ENCODE measurements at places on chromosomes 5 and 9.

DNA sequence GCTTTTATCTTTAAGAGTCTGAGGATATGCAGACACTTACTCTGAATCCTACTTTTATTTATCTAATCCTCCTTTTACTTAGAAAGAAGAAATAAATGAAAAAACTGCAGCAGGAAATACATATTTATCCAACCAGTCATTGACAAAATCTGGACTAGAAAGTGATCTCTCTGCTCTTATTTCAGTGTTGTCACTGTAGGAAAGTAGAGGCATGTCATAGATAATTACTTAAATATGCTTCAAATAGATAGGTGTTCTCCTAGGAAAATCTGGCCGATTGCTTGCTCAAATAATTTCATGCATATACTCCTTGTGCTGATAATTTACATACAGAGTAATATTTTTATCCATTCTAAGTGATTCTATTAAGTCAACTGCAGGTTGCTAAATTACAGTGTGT lies 2001.9 kb upstream of the C9orf72 start:
- no peak for DNase-seq

DNA sequence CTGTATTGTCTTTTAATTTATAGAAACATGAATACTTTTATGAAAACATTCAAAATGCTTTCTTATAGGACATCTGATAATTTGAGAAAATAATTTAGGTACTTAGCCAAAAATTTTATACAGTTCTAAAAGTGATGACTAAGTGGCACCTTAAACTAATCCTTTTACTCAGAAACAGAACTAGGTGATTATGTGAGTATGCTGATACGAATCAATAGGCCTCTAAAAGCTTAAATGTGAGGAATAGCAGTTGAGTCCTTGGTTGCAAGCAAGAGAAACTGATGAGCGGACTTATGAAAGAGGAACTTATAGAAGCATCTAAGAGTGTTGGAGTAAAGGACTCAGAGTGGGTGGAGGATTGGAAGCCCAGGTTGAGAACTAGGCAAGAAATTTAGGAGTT lies 26.4 kb downstream of the ANXA1 start:
- DNase-seq, result no peak

DNA sequence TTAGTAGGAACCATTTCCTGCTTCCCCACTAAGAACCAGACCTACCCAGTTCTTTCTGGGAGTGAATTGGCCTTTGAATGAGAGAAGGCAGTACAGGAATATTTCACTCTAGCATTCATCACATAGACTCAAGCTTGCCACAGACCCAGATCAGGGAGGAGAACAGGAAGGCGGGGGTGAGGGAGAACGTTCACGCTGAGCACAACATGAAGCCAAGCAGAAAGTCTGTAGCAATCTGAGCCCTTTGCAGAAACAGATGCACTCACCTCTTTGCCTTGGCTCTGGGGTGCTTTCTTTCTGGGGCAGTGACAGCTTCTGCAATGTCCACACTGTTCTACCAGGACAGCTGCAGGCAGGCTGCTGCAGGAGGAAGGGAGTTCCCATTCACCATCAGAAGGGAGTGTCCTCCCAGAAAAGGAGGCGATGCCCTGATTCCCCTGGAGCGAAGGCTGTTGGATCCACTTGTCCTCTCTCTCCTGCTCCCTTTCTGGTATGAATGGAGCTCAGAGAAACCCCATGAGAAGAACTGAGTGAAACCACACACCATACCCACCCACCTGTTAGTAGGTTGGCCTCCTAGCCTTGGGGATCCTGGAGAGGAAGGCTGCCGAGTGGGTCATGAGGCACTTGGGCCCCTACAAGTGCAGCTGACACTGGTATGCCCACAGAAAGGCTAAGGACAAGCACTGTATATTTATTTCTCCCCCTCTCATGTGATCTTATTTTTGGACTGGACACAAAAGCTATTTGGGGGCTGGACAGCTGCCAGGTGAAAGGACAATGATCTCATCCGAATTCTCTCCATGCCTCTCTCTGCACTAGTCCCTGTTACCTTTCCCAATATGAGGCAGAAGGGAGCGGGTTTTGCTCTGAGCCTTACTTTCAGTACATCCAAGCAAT lies 11.7 kb upstream of the FGF1 start:
- no peak for DNase-seq

DNA sequence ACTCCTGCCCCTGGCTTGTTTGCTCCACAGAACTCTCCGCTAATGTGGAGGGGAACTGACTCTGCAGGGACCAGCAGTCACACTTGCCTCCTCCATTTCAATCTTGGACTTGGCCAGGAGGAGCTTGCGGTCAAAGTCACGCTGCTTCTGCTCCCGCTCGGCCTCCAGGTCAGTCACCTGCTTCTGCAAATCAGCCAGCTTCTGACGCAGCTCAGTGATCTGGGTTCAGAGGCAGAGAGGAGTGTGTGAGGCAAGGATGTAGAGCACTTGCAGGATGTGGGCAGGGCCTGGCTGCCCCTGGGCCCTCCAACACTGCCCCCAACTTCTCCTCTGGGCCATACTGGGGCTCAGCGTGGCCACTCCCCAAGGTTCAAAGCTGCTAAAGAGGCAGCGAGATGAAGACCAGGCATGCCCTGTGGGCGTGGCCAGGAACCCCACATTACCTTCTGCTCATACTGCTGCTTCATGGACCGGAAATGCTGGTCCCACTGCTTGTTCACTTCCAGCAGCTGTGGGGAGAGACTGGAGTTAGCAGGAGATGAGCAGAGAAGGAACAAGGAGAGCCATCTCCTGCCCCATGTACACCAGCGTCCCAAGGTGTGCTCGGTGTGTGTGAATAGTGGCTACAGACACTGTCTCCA lies 22.2 kb downstream of the GPX3 start:
- no peak for DNase-seq

DNA sequence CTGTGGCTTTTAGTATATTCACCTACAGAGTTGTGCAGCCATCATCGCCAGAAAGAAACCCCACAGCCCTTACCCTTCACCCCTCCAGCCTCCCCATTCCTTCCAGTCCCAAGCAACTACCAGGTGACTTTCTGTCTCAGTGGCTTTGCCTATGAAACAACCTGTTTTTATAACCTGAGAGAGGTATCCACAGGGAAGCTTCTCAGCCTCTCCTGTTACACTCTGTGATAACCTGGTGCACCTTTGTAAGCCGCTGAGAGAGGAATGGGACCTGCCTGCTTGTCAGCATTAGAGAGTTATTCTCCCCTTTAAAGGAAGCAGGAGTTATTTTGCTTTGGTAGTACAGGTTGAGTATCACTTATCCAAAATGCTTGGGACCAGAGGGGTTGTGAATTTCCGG lies 93.6 kb downstream of the TRIO start:
- DNase-seq, result no peak

DNA sequence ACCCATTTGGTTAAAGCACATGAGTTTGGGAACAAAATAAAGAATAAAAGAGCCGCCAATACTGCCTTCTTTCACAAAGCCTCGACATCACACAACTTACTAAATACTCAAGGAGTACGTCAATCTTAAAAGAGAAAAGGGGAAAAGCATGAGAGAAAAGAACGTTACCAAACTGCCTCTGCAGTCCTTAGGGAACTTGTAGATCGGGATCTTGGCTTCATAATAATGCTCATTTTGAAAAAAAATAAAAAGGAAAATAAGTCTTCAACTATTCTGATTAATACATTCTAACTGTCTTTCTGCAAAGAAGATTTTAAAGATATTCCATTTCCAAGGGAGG lies 618.4 kb downstream of the PDE4D start:
- no peak for DNase-seq

- DNase-seq, result no peak
These were observed 29.1 kb downstream of the FGD3 start for GRCh38 chr9:92976431-92976830.

- no peak for DNase-seq
These were observed 344.2 kb downstream of the NTRK2 start for GRCh38 chr9:85013703-85014102.

- no peak for DNase-seq
These were observed 232.0 kb downstream of the IRX1 start for GRCh38 chr5:3827624-3828023.

DNA sequence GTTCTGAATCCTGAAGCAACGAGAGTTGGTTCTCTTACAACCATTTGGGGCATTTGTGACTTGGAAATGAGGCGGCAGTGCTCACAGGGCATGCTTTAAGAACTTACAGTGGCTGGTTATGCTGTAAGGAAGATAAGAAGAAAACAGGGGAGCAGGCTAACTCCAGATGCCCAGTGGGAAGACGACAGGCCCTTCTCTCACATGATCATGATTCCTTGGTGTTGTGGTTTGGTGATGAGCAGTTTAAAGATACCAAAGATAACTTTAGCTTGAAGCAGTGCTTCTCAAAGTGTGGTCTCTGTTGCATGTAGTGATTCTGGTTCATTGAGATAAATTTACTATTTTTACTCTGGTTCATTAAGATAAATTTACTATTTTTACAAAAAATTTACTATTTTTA lies 2.6 kb upstream of the HABP4 start:
- DNase-seq, result no peak

DNA sequence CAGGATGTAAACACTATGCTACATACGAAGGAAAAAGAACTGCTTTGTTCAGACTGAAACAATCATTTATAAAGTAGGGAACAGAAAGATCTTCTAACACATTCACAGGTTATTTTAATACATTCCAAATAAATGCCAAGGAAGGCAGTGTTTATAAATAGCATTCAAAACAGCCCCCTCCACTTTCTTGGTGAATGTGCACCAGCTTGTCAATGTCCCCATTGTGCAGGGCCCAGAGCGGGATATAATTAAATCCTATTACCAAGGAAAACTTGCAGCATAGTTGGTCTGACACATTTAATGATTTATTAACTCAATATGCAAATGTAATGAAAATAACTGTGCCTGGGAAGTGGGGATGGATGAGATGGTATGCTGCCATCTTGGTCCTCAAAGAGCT lies 135.9 kb upstream of the RAD23B start:
- no peak for DNase-seq

DNA sequence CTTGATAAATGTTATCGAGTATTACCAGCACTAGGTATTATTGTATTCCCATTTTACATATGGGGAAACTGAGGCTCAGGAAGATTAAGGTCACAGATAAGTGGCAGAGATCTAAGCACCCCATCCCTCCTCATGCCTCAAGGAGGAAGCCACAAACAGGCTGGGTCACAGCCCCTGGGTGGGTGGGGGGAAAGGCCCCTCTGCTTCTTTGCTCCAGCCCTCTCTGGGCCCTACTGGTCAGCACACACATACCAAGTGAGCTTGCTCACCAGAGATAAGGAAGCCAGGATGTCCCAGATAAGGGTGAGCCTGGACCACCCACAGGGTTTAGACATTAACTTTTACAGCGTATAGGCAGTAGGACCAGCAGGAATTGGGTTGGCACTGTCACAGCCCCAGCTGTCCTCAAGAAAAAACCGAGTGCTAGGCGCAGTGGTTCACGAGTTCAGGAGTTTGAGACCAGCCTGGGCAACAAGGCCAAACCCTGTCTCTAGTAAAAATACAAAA lies 45.3 kb downstream of the STK10 start:
- DNase-seq, result no peak

- DNase-seq, result no peak
These were observed 27.3 kb upstream of the TCOF1 start for GRCh38 chr5:150329881-150330876.

- no peak for DNase-seq
These were observed 212.9 kb downstream of the C9orf50 start for GRCh38 chr9:129407905-129408452.

DNA sequence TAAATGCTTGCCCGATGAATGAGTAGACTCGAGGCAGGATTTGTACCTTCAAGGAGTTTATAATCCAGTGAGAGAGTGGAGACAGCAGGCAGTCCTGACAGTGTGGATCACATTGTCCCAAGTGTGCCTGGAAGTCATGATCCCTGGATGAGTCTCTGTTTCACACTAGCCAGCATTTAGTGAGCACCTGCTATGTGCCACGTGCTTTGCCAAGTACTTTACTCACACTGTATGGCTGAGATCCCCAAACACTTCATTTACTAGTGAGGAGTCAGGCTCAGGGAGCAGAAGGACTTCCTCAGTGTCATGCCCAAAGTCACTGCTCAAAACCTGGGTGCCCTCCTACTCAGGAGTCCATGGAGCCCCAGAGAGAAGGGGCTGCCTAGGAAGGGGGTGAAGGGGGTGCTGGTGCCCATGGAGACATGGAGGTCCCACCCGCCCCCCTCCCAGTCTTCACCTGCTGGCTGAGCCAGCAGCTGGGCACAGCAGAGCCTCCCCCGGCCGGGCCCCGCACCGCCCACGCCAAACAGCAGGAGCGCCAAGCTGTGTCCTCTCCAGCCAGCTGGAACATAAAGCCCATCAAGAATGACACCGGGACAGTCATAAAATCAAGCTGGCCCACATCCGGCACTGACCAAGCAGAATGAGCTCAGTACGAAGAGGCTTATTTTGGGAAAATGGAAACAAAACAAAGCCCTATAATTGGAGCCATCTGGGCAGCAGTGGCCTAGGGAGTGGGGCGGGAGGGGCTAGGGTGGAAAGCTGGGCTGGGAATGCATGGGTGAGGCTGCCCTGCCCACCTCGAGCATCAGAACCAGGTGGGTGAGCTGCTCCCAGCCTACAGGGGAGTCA lies 10.6 kb downstream of the LAMC3 start:
- no peak for DNase-seq

GRCh38 chr9:82101475-82101874 lies 112.9 kb downstream of the SPATA31D1 start:
- no peak for DNase-seq

- no peak for DNase-seq
These were observed 21.9 kb downstream of the MARCHF3 start for GRCh38 chr5:127008300-127008975.
